ENCODE measurements at places on chromosomes 1 and 21.

DNA sequence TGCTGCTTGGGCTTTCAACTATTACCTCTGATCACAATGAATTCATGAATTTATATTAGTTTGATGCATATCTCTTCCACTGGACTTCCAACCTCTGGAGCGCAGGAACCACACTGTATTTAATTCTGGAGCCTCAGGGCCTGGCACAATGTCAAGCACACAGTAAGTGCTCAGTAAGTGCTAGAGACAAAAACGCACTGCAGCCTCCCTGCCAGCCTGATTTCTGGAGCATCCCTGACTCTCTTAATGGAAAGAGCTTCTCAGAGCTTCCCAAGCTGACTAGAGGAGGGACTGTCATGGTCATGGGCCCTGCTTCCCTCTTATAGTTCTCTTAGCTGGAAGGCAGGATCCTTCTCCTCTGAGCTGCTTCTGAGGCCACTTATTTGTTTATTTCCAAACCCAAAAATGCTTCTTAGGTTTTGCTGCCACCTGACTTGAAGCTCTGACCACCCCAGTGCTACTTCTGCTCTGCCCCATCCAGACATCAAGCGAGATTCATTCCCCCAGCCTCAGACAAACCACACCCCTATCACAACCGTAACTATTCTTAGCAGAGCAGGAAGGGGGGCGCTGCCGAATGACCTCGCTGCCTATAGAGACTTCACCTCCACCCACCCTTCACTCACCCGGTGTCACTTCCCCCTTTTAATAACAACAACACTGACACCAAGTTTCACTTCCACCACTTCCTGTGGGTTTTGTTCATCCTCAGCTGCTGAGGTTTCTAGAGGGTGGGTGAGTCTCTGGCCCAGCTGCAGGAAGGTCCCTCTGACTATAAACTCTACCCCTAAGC is 33.6 kb downstream of the NUAK2 start:
- peak overlapping the region; percentile 80 for H3K4me3 ChIP-seq
- no peaks in the 10 kb centered on the region for H3K27me3 ChIP-seq
- peak; percentile 95 for DNase-seq
- no peak overlapping the region for H3K27ac ChIP-seq
- peaks cover 72% of the 10 kb centered on the region for H3K4me1 ChIP-seq
- no peaks in the 10 kb centered on the region for H3K36me3 ChIP-seq

- no peaks in the 10 kb centered on the region for H3K4me1 ChIP-seq
- peaks cover 53% of the 10 kb centered on the region for H3K36me3 ChIP-seq
- H3K4me3 ChIP-seq: no peak overlapping the region
- no peaks in the 10 kb centered on the region for H3K27me3 ChIP-seq
- DNase-seq: no peak
Observed at GRCh38 chr1:43660355-43660754, 10.4 kb downstream of the KDM4A start.

DNA sequence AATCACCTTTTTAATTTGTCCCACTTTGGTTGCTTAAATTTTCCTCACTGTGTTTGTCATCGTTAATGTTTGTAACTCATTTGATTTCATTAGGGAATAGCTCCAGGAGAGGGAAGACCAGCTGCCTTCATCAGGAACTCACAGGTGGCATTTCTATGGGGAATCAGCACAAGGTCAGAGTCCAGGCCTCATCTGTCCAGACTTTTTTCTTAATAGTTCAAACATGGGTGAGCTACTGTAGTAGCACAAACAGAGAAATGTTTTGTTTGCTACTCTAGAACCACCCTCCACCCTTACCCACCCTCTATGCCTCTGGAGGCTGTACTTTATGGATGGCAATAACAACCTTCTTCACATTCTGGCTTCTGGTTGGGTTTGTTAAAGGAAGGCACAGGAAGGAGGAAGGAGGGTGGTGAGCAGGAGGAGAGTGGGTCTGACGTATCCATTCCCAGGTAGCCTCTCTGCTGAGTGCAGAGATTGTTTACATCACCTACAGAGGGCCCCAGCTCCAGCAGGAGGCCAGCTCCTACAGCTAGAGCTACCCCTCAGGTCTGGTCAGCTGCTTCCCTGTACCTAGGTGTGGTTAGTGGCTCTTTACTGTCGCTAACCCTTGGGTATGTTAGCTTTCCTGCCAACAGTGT is 8.1 kb upstream of the TEDDM1 start:
- H3K36me3 ChIP-seq: no peaks in the 10 kb centered on the region
- H3K4me3 ChIP-seq: no peak overlapping the region
- no peaks in the 10 kb centered on the region for H3K4me1 ChIP-seq
- H3K27me3 ChIP-seq: peaks cover 3% of the 10 kb centered on the region
- DNase-seq: no peak
- no peak overlapping the region for H3K27ac ChIP-seq

- H3K36me3 ChIP-seq: no peaks in the 10 kb centered on the region
- no peak overlapping the region for H3K4me3 ChIP-seq
- peaks cover 3% of the 10 kb centered on the region for H3K4me1 ChIP-seq
Observed at GRCh38 chr1:53332833-53333232, 5.0 kb upstream of the LRP8 start.

GRCh38 chr1:98049370-98050135 is 128.7 kb upstream of the DPYD start:
- no peak overlapping the region for H3K4me3 ChIP-seq
- peaks cover 25% of the 10 kb centered on the region for H3K4me1 ChIP-seq

DNA sequence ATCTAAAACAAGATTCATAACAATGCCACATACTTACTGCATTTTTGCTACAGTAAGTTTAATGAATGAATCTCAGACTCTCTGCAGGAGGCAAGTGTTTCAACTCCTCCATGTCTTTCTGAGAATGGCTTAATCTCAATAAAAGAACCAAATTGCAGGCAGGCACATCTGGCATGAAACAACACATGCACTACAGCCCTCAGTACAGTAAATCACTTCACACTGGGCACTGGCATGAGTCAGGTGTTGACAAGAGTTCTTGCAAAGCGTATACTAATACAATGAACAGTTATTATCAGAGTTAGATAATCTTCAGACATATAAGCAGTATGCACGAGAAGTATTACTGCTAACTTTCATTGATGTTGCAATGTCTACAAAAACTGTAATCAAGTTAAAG is 1386.8 kb downstream of the MRPL39 start:
- no peaks in the 10 kb centered on the region for H3K4me1 ChIP-seq
- H3K27me3 ChIP-seq: no peaks in the 10 kb centered on the region
- H3K27ac ChIP-seq: no peak overlapping the region
- H3K36me3 ChIP-seq: no peaks in the 10 kb centered on the region
- no peak for DNase-seq
- no peak overlapping the region for H3K4me3 ChIP-seq

DNA sequence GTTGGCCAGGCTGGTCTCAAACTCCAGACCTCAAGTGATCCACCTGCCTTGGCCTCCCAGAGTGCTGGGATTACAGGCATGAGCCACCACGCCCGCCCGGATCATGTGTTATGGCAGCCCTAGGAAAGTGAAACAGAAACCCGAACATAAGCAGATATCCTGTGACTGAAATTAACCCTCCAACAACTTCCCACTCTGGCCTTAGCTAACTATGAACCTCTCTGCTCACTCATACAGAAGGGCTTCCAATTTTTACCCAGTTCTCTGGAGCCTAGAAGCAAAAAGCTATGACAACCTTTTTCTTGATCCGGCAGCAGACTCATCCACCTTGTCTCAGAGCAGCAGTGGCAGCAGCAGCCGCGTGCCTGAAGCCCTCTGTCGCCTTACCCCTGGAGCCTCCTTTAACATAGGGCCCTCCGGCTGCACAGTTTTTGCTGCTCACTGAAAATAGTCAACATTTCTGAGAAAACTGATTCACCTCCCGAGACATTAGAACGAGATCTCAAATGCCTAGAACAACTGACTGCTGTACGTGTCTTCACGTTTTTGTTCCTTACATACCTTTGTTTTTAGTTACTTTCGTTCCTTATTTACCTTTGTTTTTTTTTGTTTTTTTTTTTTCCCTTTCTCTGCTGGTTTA is 9.3 kb downstream of the CBR1 start:
- no peak for DNase-seq
- H3K27me3 ChIP-seq: no peaks in the 10 kb centered on the region
- peak overlapping the region; percentile 49 for H3K4me3 ChIP-seq
- H3K4me1 ChIP-seq: no peaks in the 10 kb centered on the region

DNA sequence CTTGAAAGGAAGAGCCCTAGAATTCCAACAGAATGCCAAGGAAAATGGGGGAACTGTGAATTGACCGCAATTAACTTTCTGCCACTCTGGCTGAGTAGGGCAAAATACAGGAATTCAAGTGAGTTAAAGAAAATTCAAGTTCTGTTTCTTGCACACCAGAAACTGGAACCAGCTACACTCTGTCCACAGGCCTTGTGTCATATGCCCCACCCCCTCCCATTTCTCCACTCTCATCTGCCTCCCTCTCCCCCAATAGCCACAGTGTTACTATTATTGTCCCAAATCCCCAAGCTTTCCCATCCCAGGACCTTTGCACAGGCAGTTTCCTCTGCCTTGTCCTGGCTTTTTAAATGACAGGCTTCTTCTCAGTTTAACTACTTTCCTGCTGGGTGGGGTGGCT is 4.3 kb upstream of the STK40 start:
- H3K4me3 ChIP-seq: no peak overlapping the region
- H3K4me1 ChIP-seq: peaks cover 14% of the 10 kb centered on the region
- no peak for DNase-seq
- peaks cover 27% of the 10 kb centered on the region for H3K36me3 ChIP-seq
- no peaks in the 10 kb centered on the region for H3K27me3 ChIP-seq
- H3K27ac ChIP-seq: no peak overlapping the region

GRCh38 chr1:8026976-8027747 is 1.1 kb upstream of the ERRFI1 start:
- H3K27me3 ChIP-seq: peaks cover 6% of the 10 kb centered on the region
- H3K4me1 ChIP-seq: peaks cover 12% of the 10 kb centered on the region
- H3K36me3 ChIP-seq: no peaks in the 10 kb centered on the region
- no peak for DNase-seq
- no peak overlapping the region for H3K27ac ChIP-seq
- no peak overlapping the region for H3K4me3 ChIP-seq

DNA sequence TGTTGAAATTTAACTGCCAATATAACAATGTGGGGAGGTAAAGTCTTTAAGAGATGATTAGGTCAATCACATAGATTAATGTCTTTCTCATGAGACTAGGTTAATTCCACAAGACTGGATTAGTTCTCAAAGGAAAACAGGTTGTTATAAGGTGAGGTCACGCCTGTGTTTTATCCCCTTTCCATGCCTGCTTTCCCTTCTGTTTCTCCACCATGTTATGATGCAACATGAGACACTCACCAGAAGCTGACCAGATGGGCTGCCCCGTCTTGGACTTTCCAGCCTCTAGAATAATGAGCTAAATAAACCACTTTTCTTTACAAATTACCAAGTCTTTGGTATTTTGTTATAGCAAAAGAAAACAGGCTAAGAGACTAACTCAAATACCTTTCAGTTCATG is 70.8 kb downstream of the DDAH1 start:
- no peaks in the 10 kb centered on the region for H3K36me3 ChIP-seq
- H3K27ac ChIP-seq: no peak overlapping the region
- H3K27me3 ChIP-seq: no peaks in the 10 kb centered on the region

DNA sequence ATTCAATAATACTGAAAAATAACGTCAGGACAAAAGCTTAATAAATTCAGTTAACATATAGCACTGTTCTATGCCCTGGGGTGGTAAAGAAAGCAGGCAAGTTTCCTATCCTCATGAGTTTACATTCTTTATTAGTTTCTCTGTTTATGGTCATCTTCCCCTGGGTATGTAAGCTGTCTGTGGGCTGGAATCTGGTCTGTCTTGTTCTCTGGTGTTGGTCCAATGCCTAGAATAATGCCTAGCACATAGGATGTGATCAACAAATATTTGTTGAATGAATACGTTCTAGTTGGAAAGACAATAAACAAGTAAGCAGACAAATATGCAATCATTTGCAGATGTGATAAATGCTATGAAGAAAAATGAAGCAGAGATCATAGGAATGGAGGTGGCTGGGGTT is 7.2 kb upstream of the IGSF3 start:
- H3K36me3 ChIP-seq: no peaks in the 10 kb centered on the region
- no peaks in the 10 kb centered on the region for H3K4me1 ChIP-seq
- DNase-seq: no peak
- H3K4me3 ChIP-seq: no peak overlapping the region
- H3K27ac ChIP-seq: no peak overlapping the region

DNA sequence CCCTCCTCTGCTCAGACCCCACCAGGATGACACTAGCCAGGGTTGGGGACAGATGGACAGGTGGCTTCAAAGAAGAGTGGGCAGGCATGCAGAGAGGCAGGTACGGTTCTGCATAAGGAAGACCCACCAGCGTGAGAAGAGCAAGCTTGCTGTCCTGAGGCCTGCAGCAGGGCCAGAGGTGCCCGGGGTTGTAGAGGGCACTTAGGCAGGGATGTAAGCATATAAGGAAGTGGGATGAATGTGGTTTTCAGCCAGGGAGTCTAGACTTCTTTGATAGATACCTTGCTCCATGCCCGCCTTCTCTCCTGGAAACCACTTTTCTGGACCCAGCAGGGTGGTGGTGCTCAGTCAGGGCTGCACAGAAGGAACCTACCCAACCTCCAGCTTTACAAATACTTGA is 1.4 kb downstream of the TTC39A start:
- no peak for DNase-seq
- no peak overlapping the region for H3K4me3 ChIP-seq
- H3K27me3 ChIP-seq: peaks cover 15% of the 10 kb centered on the region
- H3K27ac ChIP-seq: no peak overlapping the region
- H3K4me1 ChIP-seq: peaks cover 4% of the 10 kb centered on the region
- H3K36me3 ChIP-seq: no peaks in the 10 kb centered on the region

- H3K4me1 ChIP-seq: no peaks in the 10 kb centered on the region
- H3K27ac ChIP-seq: no peak overlapping the region
- H3K36me3 ChIP-seq: no peaks in the 10 kb centered on the region
- H3K27me3 ChIP-seq: peaks cover 13% of the 10 kb centered on the region
Observed at GRCh38 chr1:20366056-20366462, 75.4 kb downstream of the VWA5B1 start.

GRCh38 chr1:51878308-51878615 is 265 bp downstream of the NRDC start:
- peak overlapping the region; percentile 99 for H3K27ac ChIP-seq
- peaks cover 6% of the 10 kb centered on the region for H3K27me3 ChIP-seq
- no peaks in the 10 kb centered on the region for H3K36me3 ChIP-seq
- no peak for DNase-seq

GRCh38 chr1:225754940-225755641 is 22.5 kb upstream of the SRP9 start:
- no peaks in the 10 kb centered on the region for H3K4me1 ChIP-seq
- H3K27me3 ChIP-seq: no peaks in the 10 kb centered on the region
- no peak for DNase-seq
- no peak overlapping the region for H3K27ac ChIP-seq

- no peaks in the 10 kb centered on the region for H3K4me1 ChIP-seq
- no peak overlapping the region for H3K4me3 ChIP-seq
- H3K27me3 ChIP-seq: no peaks in the 10 kb centered on the region
- no peak overlapping the region for H3K27ac ChIP-seq
Observed at GRCh38 chr1:228883535-228883934, 148.3 kb downstream of the RHOU start.

Measured in CD8-positive, alpha-beta memory T cell (primary cell).